Activated naive CD8-positive, alpha-beta T cell treated with anti-CD3 and anti-CD28 coated beads for 36 hours (primary cell): ENCODE measurements at places on chromosomes 16 and 17.

DNA sequence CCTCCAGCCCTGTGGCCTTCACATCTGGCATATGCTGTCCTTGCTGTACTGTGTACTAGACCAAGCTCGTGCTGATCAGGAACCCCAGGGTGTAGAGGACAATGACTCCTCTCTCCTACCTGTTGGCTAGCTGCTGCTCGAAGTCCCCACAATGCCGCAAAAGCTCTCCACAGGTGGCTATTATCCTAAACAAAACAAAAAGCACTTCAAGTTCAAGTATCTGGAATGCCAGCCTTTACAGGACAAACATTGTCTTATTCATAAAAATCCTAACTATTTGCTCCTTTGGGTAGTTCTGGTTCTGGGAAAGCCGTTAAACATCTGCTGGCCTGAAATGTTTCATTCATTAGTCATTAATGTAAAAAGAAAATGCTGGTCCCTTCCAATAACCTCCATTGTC is 42.8 kb downstream of the COG7 start:
- DNase-seq, result no peak

DNA sequence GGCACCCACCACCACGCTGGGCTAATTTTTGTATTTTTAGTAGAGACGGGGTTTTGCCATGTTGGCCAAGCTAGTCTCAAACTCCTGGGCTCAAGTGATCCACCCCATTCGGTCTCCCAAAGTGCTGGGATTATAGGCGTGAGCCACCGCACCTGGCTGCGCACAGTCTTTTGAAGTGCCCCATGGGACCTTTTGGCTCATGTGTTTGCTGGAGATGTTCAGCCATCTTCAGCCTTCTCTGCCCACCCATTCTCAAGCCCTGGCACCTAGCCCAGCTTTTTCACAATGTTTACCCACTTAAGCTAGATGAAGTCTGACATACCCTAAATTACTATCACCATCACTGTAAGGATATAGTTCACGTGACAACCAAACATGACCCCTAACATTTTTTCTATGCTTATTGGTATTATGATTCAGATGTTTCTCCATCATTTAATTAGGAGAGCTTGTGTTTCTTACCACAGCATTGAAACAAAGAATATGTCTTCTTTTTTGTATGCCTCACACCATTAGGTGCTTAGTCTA is 32.3 kb downstream of the PECAM1 start:
- no peak for DNase-seq

- DNase-seq, result no peak
Measured at GRCh38 chr17:61200339-61200715, 199.3 kb upstream of the TBX2 start.

- no peak for DNase-seq
Measured at GRCh38 chr17:14712611-14713021, 411.7 kb downstream of the HS3ST3B1 start.

DNA sequence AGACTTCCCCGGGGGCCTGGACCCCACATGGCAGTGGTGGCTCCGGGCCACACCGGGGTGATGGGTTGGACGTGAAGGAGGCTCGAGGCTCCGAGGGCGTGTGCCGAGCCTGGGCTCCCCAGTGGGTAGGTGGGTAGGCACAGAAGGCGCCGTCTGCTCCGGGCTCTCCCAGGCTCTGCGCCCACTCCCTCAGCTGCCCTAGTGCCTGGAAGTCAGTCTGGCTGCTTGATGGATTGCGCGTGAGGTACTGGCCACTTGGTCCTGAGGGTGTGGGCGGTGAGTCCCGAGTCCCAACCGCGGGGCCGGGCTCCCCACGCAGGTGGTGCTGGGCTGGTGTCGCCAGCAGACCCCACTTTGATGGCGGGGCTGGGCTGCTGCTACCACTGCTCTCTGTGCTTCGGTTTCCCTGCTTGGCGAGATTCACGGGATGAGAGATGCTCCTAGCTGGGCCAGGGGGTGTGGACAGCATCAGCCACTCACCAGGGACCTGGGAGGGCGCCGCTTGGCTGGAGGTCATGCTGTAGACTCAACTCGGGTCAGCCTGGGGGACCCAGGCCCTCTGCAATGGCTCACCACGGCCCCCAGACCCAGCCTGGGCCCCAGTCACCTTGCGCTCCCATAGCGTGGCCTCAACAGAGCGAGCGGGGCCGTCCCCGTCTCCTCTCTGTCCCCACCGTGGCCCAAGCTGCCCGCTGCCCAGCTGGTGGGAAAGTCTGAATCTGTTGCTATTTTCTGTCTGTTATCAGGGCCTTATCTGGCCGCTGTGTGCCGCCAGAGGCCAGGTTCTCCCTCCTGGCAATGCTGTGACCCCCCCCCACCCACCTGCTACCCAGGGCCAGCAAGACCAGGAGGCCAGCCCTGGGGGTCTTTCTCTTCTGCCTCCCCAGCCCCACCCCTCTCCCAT is 26.1 kb downstream of the ZFPM1 start:
- no peak for DNase-seq

DNA sequence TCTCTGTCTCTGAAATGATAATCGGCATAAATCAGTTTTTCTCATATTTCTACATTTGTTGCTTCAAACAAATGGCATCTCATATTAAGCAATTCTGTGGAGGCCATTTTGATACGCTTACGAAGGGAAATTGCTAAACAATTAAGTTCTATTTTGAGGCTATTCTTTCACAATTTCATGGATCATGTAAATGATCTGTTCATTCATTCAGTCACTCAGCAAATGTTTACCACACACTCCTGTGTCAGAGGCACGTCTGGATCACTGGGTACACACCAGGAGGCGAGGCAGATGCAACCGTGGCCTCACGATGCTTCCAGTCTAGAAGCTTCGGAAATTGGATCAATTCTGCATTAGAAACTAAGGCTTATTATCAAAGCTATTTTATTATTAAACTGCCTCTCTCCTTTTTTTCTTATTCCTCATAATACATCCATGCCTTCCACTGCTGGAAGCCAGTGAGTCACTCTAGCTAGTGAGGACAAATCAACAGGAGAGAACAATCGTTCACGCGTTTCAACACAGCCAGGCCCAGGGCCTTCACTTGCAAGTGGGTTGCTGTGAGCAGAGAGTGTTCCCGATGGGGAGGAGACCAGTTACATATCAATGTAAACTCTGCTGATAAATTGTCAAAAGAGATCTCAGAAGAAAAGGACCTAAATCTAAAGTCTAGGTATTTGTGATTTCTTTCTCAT is 11.3 kb upstream of the SLC39A11 start:
- DNase-seq, result no peak

- no peak for DNase-seq
Measured at GRCh38 chr17:50848711-50849110, 13.3 kb downstream of the WFIKKN2 start.

DNA sequence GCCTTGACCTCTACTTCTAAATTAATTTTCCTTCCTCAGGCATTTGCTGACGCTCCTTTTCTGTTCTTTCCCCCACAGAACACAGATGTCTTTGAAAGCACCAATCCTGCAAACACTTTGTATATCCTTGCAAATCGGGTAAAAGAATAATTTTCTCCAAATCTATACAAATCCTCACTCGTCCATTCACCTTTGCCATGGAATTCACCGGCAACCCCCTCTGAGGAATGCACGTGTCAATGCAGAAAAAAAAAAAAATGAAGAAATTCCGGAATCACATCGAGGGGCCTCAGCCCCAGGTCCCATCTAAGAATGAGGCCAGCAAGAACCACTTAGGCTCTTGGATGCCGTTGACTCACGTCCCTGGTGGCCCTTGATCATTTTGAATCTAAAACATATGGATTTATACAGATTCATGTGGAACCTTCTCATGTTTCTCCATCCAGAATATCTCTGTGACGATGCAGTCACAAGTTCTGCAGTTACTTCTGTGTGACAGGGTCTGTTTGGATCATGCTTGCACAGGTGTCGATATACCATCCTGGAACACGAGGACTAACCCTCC is 136.9 kb downstream of the RBFOX3 start:
- DNase-seq, result no peak

GRCh38 chr17:80730739-80731138 is 186.1 kb downstream of the RPTOR start:
- no peak for DNase-seq

DNA sequence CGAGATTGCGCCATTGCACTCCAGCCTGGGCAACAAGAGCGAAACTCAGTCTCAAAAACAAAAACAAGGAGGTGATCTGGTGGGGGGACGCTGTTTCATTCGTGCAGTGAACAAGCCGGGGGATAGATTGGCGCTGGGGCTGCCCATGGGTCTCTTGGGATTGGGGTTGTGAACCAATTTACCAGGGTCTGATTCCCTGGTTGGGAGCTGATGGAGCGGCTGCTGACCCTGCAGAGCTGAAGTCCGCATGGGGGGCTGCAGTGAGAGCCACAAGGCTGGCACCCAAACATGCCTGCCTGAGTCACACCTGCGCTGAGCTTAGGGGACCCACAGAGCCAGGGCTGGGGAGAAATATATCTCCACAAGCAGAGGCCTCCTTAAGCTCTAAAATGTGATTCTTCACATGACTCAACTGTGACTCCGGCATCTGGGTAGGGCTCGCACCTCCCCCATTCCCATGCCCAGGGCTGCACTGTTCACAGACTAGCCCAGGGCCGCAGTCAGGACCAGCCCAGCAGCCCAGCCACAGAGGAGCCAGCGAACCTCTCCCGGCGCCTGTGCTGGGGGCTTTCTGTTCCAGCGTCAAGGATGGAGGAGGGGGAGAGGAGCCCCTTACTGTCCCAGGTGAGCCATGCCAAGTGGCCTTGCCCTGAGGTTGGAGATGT is 5.0 kb downstream of the TSPAN10 start:
- DNase-seq, result no peak

DNA sequence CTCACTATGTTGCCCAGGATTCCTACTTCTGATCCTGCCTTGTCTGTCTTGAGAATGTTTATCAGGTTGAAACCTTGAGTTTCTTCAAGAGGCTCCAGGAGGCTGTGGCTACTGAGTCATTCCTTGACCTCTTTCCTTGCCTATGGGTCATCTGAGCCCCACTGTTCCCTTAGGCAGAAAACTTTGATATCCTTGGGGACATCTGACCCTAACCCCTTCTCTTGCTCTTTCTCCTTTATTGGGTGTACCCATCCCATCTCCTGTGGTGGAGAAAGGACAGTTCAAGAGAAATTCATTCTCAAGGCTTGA is 12.5 kb downstream of the ARL4D start:
- DNase-seq, result no peak

- no peak for DNase-seq
Measured at GRCh38 chr17:78785011-78785662, 3.1 kb upstream of the CYTH1 start.

DNA sequence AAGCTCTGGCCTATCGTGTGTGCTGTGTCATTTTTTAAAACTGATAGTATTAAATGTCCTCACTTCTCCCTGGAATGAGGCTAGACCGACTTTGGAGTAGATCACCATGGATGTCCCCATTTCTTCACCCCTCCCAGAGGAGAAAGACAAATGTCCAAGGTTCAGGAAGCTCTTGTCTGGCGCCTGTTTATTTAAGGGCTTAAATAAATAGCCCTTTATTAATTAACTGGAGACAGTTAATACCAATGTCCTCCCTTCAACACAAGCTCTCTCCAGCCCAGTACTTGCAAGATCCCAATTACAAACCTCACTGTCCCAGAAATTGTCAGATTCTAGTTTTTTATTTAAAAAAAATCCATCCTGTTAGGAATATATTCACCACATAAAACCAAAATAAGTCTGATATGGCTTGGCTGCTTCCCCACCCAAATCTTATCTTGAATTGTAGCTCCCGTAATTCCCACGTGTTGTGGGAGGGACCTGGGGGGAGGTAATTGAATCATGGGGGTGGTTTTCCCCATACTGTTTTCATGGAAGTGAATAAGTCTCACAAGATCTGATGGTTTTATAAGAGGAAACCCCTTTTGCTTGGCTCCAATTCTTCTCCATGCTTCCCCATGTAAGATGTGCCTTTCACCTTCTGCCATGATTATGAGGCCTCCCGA is 344.4 kb downstream of the SHISA9 start:
- DNase-seq, result no peak

DNA sequence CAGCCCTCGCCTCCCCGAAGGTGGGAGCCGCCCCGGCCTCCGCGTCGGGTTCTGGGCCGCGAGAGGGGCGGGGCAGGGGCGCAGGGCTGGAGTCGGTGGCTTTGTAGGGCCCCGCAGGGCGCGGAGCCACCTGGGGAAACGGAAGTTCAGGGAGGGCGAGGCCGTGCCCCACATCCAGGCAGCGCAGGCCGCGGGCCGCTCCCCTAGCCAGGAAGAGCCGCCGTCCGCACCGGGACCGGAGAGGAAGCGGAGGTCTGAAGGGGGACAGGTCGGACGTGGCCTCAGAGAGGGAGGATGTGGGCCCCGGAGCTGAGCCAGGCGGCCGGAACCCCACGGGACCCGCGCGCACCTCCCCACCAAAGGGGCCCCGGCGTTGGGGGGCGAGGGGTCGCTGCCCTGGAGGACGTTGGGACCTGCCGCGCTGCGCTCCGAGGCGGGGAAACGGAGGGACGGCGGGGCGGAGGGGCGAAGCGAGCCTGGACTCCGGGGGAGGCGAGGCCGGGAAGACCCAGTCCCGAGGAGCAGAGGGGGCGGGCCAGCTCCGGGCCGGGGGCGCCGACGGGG is 482 bp upstream of the SLC16A3 start:
- peak; percentile 63 for DNase-seq

DNA sequence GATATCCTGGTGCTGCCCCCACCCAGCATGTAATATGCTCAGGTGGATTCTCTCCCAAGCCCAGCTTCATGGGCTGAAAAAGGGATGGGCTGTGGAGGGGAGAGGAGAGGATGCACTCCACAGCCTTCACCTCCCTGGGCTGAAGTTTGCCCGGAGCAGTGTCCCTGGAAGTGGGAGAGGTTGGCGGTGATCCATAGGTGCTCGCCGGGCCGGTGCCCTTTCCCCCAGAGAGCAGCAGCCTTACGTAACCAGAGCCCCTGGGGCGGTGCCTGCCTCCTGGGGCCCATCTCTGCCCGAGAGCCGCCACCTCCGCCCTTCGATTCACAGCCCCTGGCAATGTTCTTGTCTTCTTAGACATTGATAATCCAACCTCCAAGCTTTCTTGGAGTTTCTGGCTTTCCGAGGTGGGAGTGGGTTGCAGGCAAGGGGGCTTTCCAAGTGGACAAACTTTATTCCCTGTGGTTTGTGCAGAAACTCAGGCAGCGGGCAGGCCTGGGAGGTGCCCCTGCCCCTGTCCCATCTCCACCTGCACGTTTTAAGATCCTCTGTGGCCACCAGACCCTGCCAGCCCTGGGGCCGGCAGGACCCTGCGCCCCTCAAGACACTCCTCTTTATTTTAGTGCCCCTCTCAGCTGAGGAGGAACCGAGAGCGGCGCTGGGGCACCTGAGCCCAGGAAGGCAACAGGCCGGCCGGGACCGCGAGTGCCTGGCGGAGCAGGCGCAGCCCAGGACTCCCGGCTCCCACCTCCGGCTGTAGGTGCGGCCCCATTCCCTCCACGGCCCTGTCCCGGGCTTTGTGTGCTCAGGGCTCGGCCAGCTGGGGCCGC is 3.1 kb upstream of the WDR90 start:
- DNase-seq, result no peak

GRCh38 chr17:30312226-30312625 is 20.5 kb upstream of the BLMH start:
- no peak for DNase-seq

GRCh38 chr17:39400547-39401411 is 647 bp downstream of the FBXL20 start:
- peak; percentile 36 for DNase-seq
